Osteoblast (primary cell): ENCODE measurements at places on chromosomes 11 and 22. TPM values are rescaled to one million over a fixed set of nuclear protein-coding genes. Genes with fewer than 3 reads are reported as not detected.

- no peak for DNase-seq
These were observed 120.7 kb upstream of the SERPIND1 start for GRCh38 chr22:20653012-20653794.

Gene PHLDA2
- total RNA-seq: 2.5 and 3.8 TPM in 2 replicates

GRCh38 chr11:119780222-119780953, 51.4 kb upstream of the NECTIN1 start:
- DNase-seq: no peak

DNA sequence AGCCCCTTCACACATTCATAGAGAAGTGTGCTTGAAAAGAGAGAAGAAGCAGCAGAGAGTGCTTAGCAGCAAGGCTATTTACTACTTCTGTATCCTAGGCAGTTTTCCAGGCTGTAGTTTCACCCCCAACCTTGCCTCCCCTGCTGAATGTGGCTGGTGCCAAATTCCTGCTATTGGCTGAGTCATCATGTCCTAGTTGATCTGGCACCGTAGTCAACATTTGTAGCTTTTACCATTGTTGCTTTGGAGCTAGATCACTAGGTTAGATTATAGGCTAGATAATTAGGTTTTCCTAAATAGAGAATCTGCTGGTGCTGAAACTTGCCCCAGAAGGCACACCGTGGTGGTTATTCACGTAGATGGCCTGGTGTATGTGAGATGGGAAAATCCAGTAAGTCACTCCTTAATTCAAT, 32.7 kb downstream of the ARHGAP42 start:
- DNase-seq: peak; percentile 81

DNA sequence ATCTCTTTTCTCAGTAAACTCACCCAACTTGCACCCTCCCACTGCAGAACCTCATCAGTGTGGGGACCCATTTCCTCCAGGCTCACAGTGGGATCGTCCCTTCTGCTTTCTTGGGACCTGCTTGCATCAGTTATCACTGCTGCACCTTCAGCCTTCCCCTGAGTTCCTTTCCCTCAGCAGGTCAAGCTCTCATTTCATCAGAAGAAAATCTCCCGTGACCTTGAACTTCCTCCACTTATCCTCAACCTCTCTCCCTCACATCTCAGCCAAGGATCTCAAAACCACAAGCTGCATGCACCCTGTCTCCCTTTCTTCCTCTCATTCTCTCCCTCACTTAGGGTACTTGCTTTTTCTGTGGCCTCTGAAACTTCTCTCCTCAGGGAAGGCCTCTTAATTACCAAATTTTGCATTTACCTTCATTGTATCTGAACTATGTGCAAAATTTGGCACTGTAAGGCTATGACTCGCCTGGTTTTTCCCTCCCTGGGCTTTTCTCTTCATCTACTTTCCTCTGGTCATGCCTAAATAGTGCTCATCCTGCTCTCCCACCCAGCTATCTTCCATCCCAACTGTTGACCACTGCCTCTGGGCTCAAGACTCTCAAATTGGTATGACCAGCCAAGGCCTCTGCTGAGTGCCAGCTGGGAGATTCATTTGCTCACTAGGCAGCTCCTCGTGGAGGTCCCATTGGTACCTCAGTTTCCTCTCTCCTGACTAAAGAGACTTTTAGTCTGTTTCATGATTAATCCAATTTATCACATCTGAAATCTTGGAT, 2.7 kb upstream of the RCE1 start:
- peak; percentile 38 for DNase-seq

GRCh38 chr11:7899418-7899817, 31.6 kb downstream of the OR10A6 start:
- no peak for DNase-seq

Gene POTEH
- under 0.01 TPM in 2 replicates for total RNA-seq

DNA sequence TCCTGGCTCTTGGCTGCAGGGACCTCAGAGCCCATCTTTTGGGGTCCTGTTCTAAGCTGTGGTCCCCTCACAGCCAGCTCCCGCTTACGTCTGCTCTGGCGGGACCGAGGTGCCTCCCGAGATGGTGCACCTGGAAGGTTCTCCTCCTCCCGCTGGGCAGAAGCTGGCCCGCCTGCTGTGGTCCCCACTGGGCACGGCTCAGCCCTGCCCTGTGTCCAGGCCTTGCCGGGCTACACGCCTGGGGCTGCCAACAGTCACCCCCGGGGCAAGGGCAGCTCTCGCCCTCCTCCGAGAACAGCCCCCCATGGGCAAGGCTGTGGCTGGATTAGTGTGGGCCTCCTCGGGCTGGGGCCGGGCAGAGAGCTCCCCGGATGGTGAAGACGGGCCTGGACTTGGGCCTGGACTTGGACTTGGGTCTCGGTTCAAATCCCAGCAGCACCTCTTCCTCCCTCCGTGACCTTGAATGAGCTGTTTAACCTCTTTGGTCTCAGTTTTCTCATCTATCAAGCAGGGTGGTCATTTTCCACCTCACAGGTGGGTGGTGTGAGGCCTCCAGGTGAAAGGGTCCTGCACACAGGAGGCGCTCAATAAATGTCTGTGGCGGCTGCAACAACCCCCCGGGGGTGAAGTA, 998 bp downstream of the BAIAP2L2 start:
- peak; percentile 74 for DNase-seq

- no peak for DNase-seq
These were observed 11.4 kb upstream of the TCP11L1 start for GRCh38 chr11:33027846-33028536.

Gene TRIM48
- not detected in 2 replicates for total RNA-seq

DNA sequence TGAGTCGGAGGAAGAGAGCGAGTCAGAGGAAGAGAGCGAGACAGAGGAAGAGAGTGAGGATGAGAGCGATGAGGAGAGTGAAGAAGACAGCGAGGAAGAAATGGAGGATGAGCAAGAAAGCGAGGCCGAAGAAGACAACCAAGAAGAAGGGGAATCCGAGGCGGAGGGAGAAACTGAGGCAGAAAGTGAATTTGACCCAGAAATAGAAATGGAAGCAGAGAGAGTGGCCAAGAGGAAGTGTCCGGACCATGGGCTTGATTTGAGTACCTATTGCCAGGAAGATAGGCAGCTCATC, 780 bp downstream of the TRIM44 start:
- no peak for DNase-seq

DNA sequence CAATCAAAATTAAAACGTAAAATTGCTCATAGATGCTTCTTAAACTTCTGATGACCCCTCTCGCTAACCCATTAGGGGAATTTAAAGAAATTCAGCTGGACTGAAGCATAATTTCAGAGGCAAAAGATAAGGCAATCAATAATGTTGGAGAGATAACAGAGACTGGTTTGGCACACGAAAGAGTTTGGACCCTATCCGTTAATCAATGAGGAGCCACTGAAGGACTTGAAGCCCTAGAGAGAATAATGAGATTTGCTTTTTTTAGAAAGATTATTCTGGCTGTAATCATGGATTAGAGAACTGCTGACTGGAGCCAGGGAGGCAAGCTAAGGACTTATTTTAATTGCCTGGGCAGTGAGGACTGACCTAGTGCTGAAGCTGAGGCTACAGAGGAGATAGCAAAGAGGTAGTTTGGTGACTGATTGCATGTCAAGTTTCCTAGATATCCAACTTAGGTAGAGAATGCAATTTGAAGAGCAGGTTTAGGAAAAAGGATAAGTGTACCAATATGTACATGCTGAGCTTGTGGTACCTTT, 11.9 kb upstream of the ARHGAP42 start:
- no peak for DNase-seq

DNA sequence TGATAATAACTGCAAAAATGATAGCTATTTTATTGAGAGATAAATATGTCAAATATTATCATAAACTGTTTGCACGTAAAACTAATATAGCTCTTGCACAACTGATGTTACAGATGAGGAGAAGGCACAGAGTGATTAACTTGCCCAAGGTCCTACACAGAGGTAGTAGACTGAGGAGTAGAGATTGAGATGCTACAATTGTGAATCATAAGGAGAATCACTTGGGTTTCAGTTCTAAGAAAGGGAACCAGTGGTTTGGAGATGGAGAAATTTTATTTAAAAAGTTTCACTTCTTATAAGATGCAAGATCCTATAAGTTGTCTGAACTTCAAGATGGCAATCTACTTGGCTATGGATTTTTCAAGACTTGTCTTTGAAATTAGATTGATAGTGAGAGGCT, 224.8 kb upstream of the RAG2 start:
- peak; percentile 23 for DNase-seq

GRCh38 chr11:48083421-48083820, 103.1 kb downstream of the PTPRJ start:
- DNase-seq: peak; percentile 66

Gene FAM180B
- total RNA-seq: not detected in 2 replicates

Gene ADAMTS8
- total RNA-seq: under 0.01 TPM in 1 of 2 replicates, not detected in the other

DNA sequence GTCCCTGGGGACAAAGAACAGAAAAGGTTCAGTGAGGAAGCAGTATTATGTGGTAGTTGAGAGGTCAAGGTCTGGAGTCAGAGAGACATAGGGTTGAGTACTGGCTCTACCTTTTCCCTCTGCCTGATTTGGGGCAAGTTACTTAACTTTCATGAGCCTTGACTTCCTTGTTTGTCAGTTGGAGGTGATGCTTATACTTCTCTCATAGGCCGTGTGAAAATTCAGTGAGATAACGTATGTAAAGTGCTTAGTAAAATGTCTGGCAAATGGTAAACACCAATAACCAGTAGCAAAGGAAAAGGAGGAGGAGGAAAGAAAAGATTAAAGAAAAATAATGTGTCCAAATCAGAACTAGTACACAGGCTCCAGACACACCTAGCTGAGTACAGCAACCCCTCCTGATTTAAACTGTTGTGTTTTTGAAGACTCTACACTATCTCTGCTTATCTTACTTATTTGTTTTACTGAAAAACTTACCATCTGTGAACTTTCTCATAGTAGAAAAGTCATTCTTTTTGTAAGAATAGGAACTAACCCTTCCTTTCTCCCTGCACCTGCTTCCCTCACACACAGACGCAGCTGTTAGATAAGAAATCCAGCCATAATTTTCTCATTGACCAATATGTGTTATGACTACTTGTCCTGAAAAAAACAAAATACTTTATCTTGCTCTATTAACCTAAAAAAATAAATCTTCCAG, 126.9 kb downstream of the CD44 start:
- no peak for DNase-seq

GRCh38 chr11:92880381-92880780, 89.1 kb upstream of the MTNR1B start:
- DNase-seq: no peak

DNA sequence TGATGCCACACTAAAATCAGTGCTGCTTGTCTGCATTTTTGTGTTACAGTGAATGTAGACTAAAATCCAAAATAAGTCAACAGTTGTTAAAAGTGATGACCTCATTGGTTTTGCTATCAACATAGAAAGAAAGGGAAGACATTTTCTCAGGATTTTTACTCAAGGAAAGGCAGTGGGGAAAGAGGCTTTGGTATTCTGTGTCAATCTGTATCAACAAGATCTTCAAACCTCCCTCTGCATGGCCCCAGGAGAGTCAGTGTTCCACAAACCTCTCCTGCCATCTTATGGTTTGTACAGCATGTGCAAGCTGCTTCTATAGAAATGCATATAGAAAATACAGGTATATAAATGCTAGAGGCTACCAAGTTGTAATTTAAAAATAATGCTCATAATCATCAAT, 13.8 kb upstream of the OR51M1 start:
- DNase-seq: peak; percentile 73

GRCh38 chr22:30381264-30381663, 5.9 kb downstream of the RNF215 start:
- peak; percentile 37 for DNase-seq

DNA sequence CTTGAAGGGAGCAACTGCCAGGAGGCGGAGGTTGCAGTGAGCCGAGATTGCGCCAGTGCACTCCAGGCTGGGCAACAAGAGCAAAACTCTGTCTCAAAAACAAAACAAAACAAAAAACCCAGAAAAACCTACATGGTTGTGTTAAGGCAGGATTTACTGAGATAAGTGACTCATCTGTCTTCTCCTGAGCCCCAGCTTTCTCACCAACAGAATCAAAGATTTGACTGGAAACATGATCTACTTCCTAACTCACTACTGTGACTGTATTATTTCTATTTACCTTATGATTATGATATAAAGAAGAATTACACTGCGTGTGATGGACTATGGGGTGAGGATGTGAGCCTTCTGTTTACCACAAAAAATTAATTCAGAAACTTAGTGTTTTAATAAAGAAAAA, 21.8 kb downstream of the FAM118B start:
- DNase-seq: no peak

- no peak for DNase-seq
These were observed 813.7 kb downstream of the NTM start for GRCh38 chr11:132184079-132184478.

GRCh38 chr11:70730411-70730810, 332.1 kb downstream of the CTTN start:
- DNase-seq: peak; percentile 46

- DNase-seq: peak; percentile 60
These were observed 16.8 kb downstream of the SCN4B start for GRCh38 chr11:118135796-118136165.

DNA sequence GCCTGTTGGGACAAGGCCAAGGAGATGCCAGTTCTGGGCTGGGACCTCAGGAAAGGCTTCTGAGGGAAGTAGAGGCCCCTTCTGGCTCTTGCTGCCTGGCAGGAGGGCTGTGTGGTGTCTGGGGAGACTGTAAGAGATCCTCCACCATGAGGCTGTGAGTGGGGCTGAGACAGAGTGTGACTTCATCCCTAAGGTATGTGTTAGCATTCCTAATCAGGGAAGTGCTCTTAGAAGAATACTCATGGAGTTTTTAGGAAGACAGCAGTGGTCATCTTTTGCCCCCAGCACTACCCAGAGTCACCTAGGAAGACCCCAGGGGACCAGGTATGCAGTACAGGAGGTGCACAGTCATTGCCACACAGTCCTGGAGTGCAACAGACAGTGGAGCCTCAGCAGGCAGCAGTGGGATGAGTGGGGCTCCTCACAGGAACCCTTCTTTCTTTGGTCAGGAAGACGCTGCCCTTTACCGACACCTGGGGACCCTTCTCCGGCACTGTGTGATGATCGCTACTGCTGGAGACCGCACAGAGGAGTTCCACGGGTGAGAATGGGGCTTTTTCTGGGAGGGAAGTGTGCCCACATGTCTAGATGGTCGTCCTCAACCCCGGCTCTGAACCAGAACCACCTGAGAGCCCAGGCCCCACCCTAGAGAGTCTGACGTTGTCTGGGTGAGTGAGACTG, 2.8 kb downstream of the RIC8A start:
- peak; percentile 98 for DNase-seq
